CD4-positive, alpha-beta T cell treated with Interleukin-10 for 1 hour (primary cell): ENCODE measurements at places on chromosomes 2 and 18.

GRCh38 chr2:199660167-199660566 lies 190.8 kb downstream of the FTCDNL1 start:
- DNase-seq: no peak

- peak; percentile 53 for DNase-seq
These were observed 1.8 kb downstream of the ZFP36L2 start for GRCh38 chr2:43224571-43225092.

GRCh38 chr2:120470041-120470965 lies 124.4 kb downstream of the INHBB start:
- DNase-seq: no peak

DNA sequence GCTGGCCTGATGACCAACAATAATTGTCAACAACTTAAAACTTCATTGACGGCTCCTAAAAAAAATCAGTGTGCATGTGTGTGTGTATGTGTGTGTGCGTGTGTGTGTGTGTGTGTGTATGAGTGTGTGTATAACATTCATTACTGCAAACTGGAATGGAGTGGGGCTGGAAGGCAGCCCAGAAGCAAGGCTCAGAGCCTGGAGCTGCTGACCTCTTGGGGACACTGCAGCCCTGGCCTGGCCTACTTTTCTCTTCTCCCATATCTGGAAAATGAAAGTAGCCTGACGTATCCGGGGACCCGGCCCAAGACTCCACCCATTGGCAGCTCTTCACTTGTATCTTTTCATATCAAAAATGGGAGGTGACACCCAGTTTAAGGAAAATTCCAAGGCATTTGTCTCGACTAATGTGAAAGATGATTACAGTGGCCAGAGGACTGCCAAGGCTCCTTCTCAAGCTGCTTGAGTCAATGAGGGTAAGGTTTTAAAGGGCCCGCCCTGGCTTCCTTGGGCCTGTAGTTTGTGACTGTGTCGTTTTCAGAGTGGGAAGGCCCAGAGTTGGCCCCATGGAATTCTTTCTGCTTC lies 72.4 kb upstream of the IL1R1 start:
- no peak for DNase-seq

DNA sequence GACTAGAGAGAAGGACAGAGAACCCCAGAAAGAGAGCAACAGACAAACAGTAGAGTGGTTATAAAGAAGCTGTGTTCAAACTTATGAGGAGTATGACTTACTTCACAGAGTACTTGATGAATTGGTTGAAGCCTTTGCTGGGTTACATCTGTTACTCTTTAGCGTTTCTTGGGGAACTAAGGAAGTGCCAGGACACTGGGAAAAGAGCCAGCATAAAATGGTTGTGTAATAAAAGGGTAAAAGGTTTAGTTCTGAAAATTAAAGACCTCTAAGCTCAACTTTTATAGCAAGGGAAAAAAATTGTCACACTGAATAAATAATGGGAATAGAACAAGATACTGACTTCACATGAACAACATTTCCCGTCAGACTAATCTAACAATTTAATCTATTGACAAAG lies 17.0 kb upstream of the STAT4 start:
- DNase-seq: no peak

DNA sequence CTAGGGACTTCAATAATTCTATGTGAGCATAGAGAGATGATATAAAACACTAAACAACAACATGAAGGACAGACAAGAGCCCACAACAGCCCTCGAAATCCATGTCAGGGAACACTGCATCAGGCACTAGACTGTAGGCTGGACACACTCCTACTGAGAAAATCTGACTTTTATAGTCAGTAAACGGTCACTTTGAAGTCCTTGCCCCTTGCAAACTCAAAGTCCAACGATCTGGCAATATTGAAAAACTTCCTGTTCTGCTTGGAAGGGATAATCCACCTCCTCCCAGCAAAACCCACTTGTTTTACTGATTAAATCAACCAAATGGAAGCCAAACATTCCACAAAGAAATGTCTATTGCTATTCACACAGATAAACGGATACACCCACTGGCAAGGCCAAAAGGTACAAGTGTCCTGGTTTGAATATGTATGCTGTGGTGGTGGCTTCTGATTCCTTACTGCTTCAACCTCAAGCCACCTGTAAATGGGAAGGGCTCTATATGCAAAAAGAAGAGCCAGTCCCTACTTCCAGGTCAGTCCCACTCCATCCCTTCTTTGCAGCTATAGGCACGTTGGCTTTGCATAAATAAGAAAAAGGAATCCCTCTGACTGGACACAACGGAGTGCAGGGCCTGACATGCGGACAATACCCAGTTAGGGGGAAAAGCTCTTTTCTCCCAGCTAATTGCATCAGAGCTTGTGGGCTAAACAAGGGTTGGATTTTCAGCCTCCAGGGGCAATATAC lies 56.6 kb downstream of the STK39 start:
- DNase-seq: no peak

DNA sequence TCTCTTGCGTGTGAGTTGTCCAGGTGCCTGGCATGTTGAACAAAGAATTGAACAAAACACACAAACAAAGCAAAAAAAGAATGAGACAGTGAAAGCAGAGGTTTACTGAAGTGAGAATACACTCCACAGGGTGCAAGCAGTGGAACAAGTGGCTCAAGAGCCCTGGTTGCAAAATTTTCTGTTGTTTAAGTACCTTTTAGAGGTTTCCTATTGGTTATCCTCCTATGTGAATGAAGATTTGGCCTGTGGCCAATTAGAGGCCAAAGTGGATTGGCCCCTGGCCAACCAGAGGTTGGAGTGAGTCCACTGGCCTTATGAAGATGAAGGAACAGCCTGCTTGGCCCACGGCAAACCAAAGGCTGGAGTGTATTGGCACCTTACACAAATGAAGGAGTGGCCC lies 1188.5 kb upstream of the NRXN1 start:
- DNase-seq: no peak

DNA sequence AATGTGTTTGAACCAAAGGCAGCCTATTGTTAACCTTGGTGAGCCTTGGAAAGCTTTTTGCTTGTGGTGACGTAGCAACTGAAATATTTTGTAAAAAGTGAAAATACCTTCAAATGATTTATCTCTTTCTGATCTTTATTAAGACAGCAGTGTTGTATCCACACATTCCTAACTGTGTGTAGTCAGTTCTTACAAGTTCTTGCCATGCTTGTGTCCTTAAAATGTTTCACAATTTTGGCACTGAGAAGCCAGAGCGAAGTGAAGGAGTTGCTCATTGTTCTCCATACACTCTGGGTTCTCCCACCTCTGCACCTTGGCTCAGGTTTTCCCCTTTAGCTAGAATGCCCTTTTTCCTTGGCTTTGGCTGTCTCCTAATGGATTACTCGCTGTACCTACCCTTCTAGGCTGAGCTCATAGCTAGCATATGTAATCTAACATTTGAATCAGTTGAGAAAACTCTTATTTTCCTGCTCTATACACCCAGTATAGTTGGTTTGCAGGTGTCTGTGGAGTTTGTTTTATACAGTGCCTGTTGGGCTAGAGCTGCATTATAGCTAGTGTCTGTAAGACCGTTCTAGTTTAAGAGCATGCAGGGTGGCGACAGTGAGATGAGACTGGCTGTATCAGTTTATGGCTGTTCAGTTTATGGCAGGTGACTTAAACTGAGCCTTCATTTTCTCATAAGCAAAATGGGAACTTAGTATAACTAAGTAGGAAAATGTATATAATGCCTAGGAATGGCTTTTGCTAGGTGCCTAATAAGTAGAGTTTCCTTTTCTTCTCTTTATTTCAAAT lies 45.5 kb downstream of the FMNL2 start:
- no peak for DNase-seq

GRCh38 chr18:74625157-74625556 lies 27.5 kb downstream of the ZNF407 start:
- DNase-seq: no peak

DNA sequence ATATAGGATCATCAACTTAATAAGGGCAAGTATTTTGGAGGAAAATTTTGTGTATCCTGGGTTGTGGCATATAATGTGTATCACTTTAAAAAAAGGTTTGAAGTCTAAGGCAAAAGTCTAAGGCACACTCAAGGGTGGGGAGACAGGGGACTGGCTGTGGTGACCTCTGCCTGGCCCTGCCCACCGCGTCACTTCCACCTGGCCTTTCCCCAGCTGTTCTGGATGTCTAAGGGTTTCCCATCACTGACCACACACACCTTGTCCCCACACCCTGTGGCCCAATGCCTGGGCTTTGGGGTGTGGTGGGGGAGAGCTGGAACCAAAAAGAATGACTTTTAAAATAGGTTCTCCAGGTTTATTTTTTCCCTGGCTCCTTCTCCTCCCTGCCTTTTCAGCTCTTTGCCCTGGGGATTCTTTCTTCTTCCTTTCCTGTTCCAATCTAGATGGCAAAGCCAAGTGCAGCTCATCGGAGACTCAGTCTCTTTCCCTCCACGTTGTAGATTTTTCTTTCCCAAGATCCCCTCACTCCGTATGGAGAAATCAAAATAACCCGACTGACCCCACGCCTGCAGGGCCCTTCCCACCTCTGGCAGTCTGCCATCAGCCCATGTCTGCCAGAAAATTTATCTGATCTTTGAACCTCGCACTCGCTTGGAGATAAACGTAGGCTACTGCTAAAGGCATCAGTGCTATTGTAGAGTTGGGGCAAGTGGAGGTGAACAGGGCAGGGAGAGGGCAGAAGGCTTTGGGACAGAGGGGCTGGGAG lies 257.2 kb downstream of the DYSF start:
- no peak for DNase-seq

DNA sequence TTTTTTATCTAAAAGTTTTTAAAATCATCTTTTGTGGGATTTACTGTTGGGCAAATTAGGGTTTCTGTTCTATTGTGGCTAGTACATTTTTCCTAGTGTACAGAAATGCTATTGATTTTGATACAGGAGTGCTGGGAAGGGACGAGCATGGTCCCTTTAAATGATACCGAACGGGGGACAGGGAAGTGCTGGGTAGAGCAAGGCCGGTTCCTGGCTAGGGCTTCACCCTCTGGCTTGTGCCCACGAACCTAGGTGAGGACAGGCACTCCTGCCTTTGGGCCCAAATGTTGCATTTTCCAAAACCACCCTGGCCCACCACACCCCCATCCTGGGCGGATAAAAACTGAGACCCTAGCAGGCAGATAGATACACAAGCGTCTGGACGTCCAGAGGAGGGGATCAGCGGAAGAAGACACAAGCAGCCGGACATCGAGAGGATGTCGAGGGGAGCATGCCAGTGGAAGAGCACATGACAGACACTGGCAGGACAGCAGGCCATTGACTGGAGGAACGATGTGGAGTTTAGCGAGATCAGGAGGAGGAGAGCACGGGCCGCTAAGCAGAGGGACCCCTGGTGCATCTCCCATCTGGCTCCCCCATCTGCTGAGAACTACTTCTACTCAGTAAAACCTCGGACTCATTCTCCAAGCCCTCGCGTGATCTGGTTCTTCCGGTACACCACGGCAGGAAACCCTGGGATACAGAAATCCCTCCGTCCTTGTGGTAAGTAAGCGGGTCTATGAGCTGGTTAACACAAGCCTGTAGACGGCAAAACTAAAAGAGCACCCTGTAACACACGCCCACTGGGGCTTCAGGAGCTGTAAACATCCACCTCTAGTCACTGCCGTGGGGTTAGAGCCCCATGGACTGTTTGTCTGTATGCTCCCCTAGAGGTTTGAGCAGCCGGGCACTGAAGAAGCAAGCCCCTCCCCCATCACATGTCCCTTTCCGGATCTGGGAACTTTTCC lies 13.5 kb upstream of the CALCRL start:
- DNase-seq: no peak

GRCh38 chr2:222298311-222299150 lies at the start of gene PAX3:
Gene PAX3, minus strand, starts transcription at chr2:222298998. Its CDS starts 383 bp downstream, at chr2:222298615.
- DNase-seq: no peak

GRCh38 chr2:159891917-159892730 lies 94.1 kb upstream of the CD302 start:
- no peak for DNase-seq

- no peak for DNase-seq
These were observed 24.0 kb downstream of the ZNF385B start for GRCh38 chr2:179837408-179837807.

- no peak for DNase-seq
These were observed 48.9 kb downstream of the RAB31 start for GRCh38 chr18:9756933-9757470.

GRCh38 chr2:158753641-158754611 lies 41.2 kb upstream of the DAPL1 start:
- DNase-seq: peak; percentile 50

- no peak for DNase-seq
These were observed 48.5 kb downstream of the CCDC138 start for GRCh38 chr2:108835040-108835439.

DNA sequence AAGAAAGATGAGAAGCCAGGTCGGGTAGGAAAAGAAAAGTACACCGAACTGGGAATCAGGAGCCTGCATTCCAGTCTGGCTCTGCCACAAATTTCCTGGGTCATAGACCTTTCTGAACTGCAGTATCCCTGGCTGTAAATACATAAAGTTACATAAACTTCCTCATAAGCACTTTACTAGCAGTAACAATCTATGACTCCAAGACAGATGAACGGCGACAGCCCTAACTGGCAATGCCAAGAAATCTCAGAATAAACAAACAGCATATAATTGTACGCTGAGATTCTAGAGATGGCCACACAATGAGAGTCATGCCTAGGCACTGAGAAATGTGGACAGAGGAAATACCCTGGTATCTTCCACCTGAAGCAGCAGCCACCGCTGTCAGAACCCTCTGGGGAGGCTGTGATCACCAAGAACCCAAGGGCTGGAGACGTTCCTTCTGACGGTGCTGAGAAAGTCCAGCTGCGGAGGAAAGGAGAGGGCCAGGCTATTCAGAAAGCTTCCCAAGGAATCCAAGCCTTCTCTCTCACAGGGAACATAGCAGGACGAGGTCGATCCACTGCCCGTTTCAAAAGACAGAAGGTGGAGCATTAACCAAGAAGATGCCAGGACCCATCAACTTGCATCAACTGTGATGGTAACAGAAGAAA lies 89.3 kb upstream of the SLC66A3 start:
- DNase-seq: no peak
